ENCODE measurements at places on chromosomes 7 and 10. TPM values are rescaled to one million over a fixed set of nuclear protein-coding genes. Genes with fewer than 3 reads are reported as not detected.
A peak's percentile ranks its signal among the peaks of the same experiment; 100 is the strongest.

- no peaks in the 10 kb centered on the region for H3K36me3 ChIP-seq
- no peak overlapping the region for H3K4me3 ChIP-seq
- H3K27me3 ChIP-seq, result no peaks in the 10 kb centered on the region
- H3K27ac ChIP-seq, result no peak overlapping the region
- H3K4me1 ChIP-seq, result peaks cover 13% of the 10 kb centered on the region
These were observed 36.2 kb downstream of the WASL start for GRCh38 chr7:123712619-123713018.

DNA sequence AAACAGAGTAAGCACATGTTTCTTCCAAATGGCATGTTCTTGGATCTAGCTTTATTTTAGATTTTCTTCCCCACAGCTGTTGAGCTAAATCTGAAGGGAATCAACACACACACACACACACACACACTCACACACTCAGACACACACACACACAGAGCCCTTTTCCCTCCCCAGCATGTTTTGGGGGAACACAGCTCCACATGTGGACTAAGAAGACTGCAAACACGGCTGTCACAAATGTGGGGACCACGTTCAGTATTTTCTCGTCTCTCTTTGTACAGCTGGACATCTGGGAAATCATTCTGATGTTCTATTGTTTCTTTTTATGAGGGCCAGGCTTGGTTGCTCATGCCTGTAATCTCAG, 116.3 kb downstream of the ABLIM1 start:
- H3K4me3 ChIP-seq, result no peak overlapping the region
- peak overlapping the region; percentile 66 for H3K27ac ChIP-seq
- no peaks in the 10 kb centered on the region for H3K4me1 ChIP-seq

- H3K36me3 ChIP-seq, result no peaks in the 10 kb centered on the region
- no peaks in the 10 kb centered on the region for H3K27me3 ChIP-seq
- no peak overlapping the region for H3K4me3 ChIP-seq
- H3K27ac ChIP-seq, result no peak overlapping the region
- H3K4me1 ChIP-seq, result no peaks in the 10 kb centered on the region
- DNase-seq, result peak; percentile 66
These were observed 58.9 kb downstream of the FRMPD2 start for GRCh38 chr10:48215486-48216203.

GRCh38 chr7:52009181-52009580, 692.6 kb upstream of the COBL start:
- no peak overlapping the region for H3K27ac ChIP-seq
- no peak overlapping the region for H3K4me3 ChIP-seq
- no peaks in the 10 kb centered on the region for H3K4me1 ChIP-seq

- H3K36me3 ChIP-seq, result no peaks in the 10 kb centered on the region
- DNase-seq, result peak; percentile 73
- H3K4me1 ChIP-seq, result peaks cover 23% of the 10 kb centered on the region
- H3K4me3 ChIP-seq, result no peak overlapping the region
- H3K27ac ChIP-seq, result peak overlapping the region; percentile 85
- no peaks in the 10 kb centered on the region for H3K27me3 ChIP-seq
These were observed 4.6 kb downstream of the USP54 start for GRCh38 chr10:73586583-73586984.

DNA sequence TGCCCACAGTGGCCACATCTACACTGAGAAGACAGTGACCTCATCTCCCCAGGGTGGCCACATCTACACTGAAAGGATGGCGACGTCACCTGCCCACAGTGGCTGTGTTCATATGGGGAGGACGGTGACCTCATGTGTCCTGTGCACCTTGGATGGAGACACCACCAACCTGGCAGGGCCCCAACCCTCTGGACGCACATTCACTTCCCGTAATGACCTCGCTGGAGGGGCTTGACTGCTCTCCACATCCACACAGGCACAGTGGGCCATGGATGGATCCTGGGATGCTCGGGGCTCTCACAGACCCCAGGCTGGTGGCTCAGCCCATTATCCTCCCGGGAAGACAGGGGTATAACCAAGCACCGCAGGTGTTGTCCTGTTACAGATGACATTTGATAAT, 69.7 kb upstream of the BTBD16 start:
- no peak for DNase-seq
- H3K36me3 ChIP-seq, result peaks cover 3% of the 10 kb centered on the region
- H3K27ac ChIP-seq, result no peak overlapping the region

GRCh38 chr7:34928052-34928451, 109.2 kb downstream of the DPY19L1 start:
- H3K4me3 ChIP-seq, result no peak overlapping the region
- peak; percentile 46 for DNase-seq
- no peaks in the 10 kb centered on the region for H3K27me3 ChIP-seq
- H3K27ac ChIP-seq, result no peak overlapping the region
- no peaks in the 10 kb centered on the region for H3K4me1 ChIP-seq
- no peaks in the 10 kb centered on the region for H3K36me3 ChIP-seq

DNA sequence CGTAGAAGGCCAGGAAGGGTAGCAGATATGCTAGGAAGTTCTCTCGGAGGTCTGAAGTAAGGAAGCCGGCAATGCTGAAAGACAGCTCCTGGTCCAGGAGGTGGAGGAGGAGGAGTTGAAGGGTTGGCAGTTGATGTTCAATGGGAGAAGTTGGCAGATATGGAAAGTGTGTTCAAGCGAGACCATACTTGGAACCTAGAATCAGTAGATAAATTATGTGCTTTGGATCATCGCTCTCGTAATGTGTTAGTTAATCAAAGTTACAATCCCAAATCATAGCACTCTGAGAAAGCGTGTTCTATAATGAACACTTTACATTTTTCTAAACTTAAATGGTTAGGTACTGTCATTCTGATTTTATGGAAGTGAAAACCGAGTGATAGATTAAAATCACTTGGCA, 152.9 kb downstream of the CELF2 start:
- H3K4me3 ChIP-seq, result no peak overlapping the region
- H3K27ac ChIP-seq, result no peak overlapping the region
- peaks cover 11% of the 10 kb centered on the region for H3K27me3 ChIP-seq
- DNase-seq, result no peak
- H3K36me3 ChIP-seq, result no peaks in the 10 kb centered on the region

DNA sequence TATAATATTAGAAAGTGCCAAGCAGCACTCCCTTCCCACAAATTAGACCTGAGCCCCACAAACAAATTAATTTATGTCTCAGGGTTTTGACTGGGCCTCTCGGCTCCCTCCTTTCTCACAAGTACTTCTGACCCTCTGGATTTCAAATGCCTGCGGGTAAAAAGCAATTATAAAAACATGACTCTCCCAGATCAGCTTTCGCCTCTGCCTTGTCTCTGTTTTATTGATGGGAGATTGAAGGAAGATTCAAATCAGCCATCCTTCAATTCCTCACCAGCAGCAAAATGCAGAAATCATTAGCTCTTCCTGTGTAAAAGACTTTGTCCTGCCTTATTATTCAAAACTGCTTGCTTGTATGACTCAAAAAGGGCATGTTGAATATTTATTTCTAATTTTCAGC, 453.7 kb upstream of the MKI67 start:
- H3K27ac ChIP-seq, result no peak overlapping the region
- H3K4me1 ChIP-seq, result no peaks in the 10 kb centered on the region
- H3K4me3 ChIP-seq, result no peak overlapping the region
- H3K27me3 ChIP-seq, result no peaks in the 10 kb centered on the region

- H3K27ac ChIP-seq, result no peak overlapping the region
- H3K27me3 ChIP-seq, result peaks cover 1% of the 10 kb centered on the region
These were observed 7.6 kb upstream of the RBM20 start for GRCh38 chr10:110636572-110636931.

DNA sequence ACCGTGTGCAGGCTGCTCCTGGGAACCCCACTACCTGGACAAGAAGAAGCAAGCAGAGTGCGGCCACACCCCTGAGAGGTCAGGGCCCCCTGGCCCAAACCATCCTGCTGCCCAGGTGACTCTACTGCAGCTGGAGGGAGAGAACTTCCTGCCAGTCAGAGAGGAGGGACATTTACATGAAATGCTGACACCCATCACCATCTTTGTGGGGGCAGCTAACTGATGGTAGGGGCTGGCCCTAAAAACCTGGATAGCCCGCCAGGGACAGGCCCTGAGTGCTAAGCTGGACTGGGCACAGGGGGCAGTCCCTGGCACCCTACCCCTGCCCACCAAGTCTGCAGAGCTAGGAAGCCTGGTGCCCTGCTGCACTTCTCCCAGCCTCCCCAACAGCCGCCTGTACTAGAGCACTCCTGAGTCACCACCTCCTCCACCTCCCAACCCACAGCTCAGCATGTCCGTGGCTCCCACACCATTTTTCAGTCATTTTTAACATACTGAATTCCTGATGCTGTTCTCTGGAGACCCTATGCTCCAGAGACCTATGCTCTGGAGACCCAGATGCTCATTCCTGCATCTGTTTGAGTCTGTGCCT, 27.5 kb downstream of the DPCD start:
- no peak overlapping the region for H3K4me3 ChIP-seq
- DNase-seq, result no peak
- H3K4me1 ChIP-seq, result no peaks in the 10 kb centered on the region

The RARRES2 gene
- polyA plus RNA-seq, result 164 TPM

The KLF14 gene
- 0.46 TPM for polyA plus RNA-seq

The HMX3 gene
- not detected for polyA plus RNA-seq

The COL1A2 gene
- polyA plus RNA-seq, result 2,013 TPM

The SLC26A5 gene
- polyA plus RNA-seq, result 0.28 TPM

The GPR15LG gene
- polyA plus RNA-seq, result 1.9 TPM

The AKR1C3 gene
- polyA plus RNA-seq, result 54.6 TPM

The SLC29A4 gene
- polyA plus RNA-seq, result 32.6 TPM

The ABCA13 gene
- polyA plus RNA-seq, result 0.57 TPM

The MMD2 gene
- polyA plus RNA-seq, result not detected

The WEE2 gene
- 0.89 TPM for polyA plus RNA-seq

The EBLN1 gene
- not detected for polyA plus RNA-seq

The NANOS1 gene
- 6.2 TPM for polyA plus RNA-seq
